ENCODE measurements at places on chromosomes 4 and X. TPM values are rescaled to one million over a fixed set of nuclear protein-coding genes. Genes with fewer than 3 reads are reported as not detected.

Gene HS3ST1
- 2.1 TPM for total RNA-seq

Gene KCNIP4
- not detected for total RNA-seq

Gene DNASE1L1
- 41.2 TPM for total RNA-seq

Gene MAP7D2
- 0.38 TPM for total RNA-seq

Gene CYBB
- 80.4 TPM for total RNA-seq

Data from subcutaneous adipose tissue (tissue), 4 donors.